ENCODE measurements at places on chromosomes 2 and 18. TPM values are rescaled to one million over a fixed set of nuclear protein-coding genes. Genes with fewer than 3 reads are reported as not detected.

Gene GAD1
- 0.36 TPM for total RNA-seq

Gene TTC39C
- 42.7 TPM for total RNA-seq

Gene ABCG8
- total RNA-seq: not detected

Gene ATP5MC3
- 87.2 TPM for total RNA-seq

Gene RFTN2
- total RNA-seq: 14.5 TPM

Gene MEP1B
- not detected for total RNA-seq

- H3K4me1 ChIP-seq: peaks cover 53% of the 10 kb centered on the region
- peak; percentile 91 for DNase-seq
- H3K27me3 ChIP-seq: no peaks in the 10 kb centered on the region
- no peaks in the 10 kb centered on the region for H3K36me3 ChIP-seq
- peak overlapping the region; percentile 97 for H3K27ac ChIP-seq
Measured at GRCh38 chr2:46847185-46847710, 68.4 kb downstream of the MCFD2 start.

DNA sequence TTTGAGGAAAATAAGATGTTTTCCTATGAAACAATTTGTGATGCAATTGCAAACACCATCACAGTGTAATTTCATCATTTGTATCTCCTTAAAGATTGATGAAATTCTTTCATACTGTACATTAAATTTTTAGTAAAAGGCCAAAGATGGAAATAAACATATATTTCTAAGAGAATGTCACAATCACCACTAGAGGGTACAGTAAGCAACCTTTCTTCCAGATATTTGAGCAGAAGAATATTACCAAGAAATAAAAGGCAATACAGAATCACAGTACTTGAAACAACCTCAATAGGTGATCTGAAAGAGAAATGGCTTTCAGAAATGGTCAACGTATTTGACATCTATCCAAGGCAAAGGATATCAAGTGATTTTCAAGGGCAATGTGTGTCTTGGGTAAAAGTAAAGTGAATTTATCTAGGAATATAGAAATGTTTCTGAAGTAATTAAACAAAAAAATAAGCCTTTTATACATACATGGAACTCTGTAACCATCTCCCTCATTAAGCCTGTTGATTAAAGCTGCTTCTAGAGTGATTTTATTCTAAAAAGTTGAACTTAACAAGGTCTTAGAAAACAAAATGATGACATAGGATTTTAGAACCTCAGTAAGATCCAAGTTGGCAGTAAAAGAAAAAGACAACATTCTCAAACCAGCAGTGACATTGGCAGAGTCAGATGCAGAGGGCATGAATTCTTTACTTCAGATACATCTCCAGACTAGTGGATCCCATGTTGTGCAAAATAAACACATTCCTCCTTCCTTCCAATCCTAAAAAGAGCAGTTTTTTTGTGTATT, 90.3 kb upstream of the SESTD1 start:
- H3K27me3 ChIP-seq: no peaks in the 10 kb centered on the region
- H3K4me3 ChIP-seq: no peak overlapping the region
- no peaks in the 10 kb centered on the region for H3K36me3 ChIP-seq
- peak; percentile 41 for DNase-seq

DNA sequence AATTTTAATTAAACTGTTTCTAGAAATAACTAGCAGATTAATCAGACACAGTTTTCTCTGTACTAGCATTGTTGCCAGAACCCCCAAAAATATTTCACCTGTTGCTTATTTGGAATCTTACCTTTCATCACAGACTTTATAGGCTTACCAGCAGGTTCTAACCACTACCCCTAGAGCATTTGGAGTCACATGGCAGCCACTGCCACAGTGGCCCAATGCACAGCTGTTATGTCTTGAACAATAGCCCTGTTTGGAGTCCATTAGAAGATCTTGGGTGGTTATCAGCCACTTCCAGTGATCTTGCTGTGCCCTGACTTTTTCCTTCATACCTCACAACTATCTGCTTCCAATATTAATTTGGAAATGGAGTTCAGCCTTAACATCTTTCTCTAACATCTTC, 186.2 kb upstream of the TANK start:
- no peak for DNase-seq
- no peaks in the 10 kb centered on the region for H3K27me3 ChIP-seq
- H3K4me3 ChIP-seq: no peak overlapping the region
- no peaks in the 10 kb centered on the region for H3K36me3 ChIP-seq

DNA sequence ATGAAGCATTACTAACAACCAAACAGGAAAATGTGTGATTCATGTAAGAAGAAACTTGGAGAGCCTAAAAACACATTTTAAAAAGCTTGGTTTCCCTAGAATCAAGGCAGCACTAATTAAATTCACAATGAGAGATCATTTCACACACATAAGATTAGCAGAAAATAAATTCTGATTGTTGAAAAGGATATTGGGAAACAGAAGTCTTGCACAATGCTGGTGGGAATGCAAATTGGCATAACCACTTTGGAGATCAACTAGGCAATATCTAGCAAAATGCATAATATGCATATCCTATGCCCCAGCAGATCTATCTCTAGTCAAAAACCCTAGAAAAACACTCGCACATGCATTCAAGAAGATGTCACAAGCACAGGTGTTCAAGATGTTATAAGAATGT, 75.3 kb upstream of the SIX3 start:
- no peak for DNase-seq
- H3K27me3 ChIP-seq: peaks cover 22% of the 10 kb centered on the region
- no peak overlapping the region for H3K4me3 ChIP-seq
- no peaks in the 10 kb centered on the region for H3K4me1 ChIP-seq

- no peak overlapping the region for H3K27ac ChIP-seq
- no peaks in the 10 kb centered on the region for H3K36me3 ChIP-seq
- no peak overlapping the region for H3K4me3 ChIP-seq
- no peaks in the 10 kb centered on the region for H3K4me1 ChIP-seq
Measured at GRCh38 chr2:153059338-153060052, 341.1 kb downstream of the ARL6IP6 start.

- H3K27me3 ChIP-seq: no peaks in the 10 kb centered on the region
- peaks cover 22% of the 10 kb centered on the region for H3K4me1 ChIP-seq
- no peaks in the 10 kb centered on the region for H3K36me3 ChIP-seq
- H3K27ac ChIP-seq: peak overlapping the region; percentile 75
- peak; percentile 86 for DNase-seq
Measured at GRCh38 chr18:34659579-34660517, 50.2 kb upstream of the DTNA start.

DNA sequence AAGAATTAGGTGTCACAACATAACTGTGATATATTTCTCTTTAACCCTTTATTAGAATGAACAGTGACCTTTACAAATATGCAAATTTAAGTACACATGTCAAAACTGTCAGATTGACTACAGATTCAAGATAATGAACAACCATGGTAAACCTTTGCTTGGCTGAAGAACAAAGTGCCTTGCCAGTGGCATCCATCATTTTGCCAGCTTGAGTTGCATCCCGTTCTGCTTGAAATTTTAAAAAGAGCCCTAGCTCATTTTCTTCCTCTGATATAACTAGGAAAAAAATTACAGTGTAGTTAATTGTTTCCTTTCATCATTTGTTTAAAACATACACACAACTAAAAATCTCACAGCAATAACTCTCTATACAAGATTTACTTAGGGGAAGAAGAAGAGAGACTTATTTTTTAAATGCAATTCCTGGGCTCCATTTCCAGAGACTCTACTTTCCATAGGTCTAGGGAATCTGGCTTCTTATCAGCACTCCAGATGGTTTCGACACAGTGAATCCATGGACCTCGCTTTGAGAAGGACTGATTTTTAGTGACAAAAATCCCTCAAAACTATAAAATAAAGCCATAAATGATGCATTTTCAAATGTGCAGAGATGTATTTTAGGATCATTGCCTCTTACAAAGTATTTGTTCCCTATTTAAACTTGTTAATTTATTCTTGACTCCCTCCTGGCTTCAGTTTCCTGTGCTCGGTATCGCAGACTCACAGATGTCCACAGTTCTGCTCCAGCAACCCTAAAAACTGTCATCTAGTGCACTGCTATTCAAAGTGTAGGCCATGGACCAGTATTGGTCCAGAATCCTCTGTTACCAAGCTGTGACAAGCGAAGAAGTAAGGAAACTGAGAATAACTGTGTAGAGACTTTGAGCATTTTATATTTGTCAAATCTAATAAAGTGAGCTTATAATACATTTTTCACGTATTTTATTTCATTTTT, 50.1 kb downstream of the ICA1L start:
- DNase-seq: no peak
- H3K36me3 ChIP-seq: no peaks in the 10 kb centered on the region
- no peaks in the 10 kb centered on the region for H3K27me3 ChIP-seq
- no peak overlapping the region for H3K27ac ChIP-seq
- H3K4me3 ChIP-seq: no peak overlapping the region

DNA sequence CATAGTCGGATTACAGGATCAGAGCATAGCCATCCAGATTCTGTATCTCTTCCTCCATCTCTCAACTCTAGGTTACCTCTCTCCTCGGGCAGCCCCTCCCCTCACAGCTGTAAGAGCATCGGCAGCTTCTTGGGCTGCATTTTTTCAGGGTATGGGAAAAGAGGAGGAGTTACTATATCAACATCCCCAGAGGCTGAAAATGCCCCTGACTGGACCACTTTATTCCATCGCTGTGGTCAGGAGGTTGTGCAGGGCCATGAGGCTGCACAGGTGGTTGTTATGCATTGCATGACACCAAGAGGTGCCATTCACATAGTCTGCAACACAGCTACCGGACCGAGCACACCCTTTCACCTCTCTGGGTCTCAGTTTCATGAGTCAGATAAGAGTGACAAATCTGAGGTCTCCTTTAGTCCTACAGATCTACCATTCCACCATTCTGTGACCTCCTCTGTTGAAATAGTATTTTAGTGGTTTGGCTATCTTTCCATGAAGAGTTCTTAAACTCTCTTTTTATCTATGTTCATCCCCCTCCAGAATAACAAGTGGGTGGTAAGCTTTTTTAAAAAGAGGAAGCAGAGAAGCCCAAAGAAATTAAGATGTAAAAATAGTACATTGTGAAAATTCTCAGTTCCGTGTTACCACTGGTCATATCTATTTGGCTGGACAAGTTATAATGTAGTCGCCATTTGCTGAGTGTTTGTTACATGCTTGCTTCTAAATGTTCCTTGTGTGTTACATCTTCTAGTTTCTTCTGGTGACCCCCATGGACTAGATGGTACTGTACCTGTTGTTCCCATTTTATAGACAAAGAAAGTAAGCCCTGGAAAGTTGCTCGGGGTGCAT, 56.6 kb upstream of the SLC1A4 start:
- H3K27me3 ChIP-seq: peaks cover 35% of the 10 kb centered on the region
- no peak overlapping the region for H3K27ac ChIP-seq
- DNase-seq: no peak
- no peaks in the 10 kb centered on the region for H3K36me3 ChIP-seq

GRCh38 chr2:18376936-18377335, 183.5 kb downstream of the RDH14 start:
- H3K4me3 ChIP-seq: no peak overlapping the region
- no peak overlapping the region for H3K27ac ChIP-seq
- no peaks in the 10 kb centered on the region for H3K36me3 ChIP-seq
- no peak for DNase-seq
- peaks cover 5% of the 10 kb centered on the region for H3K27me3 ChIP-seq

- H3K27ac ChIP-seq: no peak overlapping the region
- H3K36me3 ChIP-seq: no peaks in the 10 kb centered on the region
- H3K27me3 ChIP-seq: no peaks in the 10 kb centered on the region
- H3K4me1 ChIP-seq: peaks cover 2% of the 10 kb centered on the region
- no peak for DNase-seq
Measured at GRCh38 chr18:68779169-68779568, 18.7 kb upstream of the CCDC102B start.

DNA sequence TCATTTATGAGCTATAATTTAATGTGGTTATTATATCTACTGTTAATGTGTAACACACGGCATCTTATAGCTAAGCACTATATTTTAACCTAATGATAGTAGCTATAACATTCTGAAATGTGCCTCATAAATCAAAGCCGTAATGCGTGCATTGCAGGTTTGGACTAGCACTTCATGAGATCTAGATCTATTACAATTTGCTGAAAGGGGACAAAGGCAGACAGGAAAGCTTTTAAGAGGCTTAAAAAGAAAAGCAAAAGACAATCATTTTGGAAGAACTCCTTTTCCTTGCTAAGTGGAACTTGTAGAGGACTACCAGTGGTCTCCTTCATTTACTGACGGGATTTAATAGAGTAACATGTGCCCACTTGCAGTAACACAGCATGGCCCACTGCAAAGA, 213.1 kb downstream of the NBAS start:
- no peak overlapping the region for H3K27ac ChIP-seq
- H3K27me3 ChIP-seq: no peaks in the 10 kb centered on the region
- H3K36me3 ChIP-seq: peaks cover 11% of the 10 kb centered on the region
- no peaks in the 10 kb centered on the region for H3K4me1 ChIP-seq
- DNase-seq: no peak
- no peak overlapping the region for H3K4me3 ChIP-seq

GRCh38 chr2:76711490-76711889, 810.7 kb downstream of the LRRTM4 start:
- H3K36me3 ChIP-seq: no peaks in the 10 kb centered on the region
- H3K4me3 ChIP-seq: no peak overlapping the region
- no peaks in the 10 kb centered on the region for H3K27me3 ChIP-seq
- no peak for DNase-seq

DNA sequence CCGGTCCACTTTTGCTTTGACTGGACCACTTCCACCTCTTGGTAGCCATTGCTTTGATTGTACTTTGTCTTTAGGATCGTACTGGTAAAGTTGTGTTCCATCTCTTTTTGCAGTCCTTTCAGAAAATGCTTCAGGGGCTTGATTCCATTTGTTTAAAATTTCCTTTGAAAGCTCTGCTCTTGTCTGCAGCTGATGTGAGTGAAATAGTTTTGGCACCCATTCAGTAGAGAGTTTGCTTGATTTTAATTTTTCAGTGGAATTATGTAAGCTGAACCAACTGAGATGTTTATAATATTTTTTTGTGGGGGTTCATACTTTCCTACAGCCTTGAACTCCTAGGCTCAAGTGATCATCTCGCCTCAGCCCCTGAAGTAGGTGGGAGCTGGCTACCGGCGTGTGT, 7.6 kb upstream of the MIB1 start:
- DNase-seq: no peak
- no peaks in the 10 kb centered on the region for H3K27me3 ChIP-seq
- H3K4me1 ChIP-seq: no peaks in the 10 kb centered on the region
- no peaks in the 10 kb centered on the region for H3K36me3 ChIP-seq

DNA sequence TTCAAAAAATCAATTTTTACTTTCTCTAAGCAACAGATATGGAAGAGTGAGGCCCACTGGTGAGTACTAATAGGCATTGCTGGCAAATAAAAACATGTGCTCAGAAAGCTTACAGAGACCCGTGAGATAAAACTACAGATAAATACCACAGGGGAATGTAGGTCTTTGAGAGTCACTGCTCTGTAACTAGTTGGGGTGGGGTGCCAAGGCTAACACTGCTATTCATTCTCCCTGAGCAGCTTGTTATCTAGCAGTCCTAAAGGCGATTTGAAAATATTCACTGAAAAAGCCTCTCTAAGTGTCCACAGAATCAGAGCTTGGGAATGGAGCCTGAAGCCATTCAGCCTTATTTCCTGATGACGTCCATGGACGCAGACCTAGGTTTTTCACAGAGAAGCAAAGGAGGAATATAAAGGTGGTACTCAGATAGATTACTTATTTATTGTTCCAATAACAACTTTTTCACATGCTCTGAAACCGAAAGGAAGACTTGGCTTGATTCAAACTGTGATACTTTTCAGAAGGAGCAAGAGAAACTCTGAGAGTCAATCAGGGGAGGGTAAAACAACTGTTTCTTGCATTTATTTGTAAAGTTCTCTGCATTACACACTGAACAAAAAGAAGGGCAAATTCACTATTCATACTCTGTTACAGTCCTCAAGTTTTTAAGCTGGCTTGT, 188.4 kb downstream of the PPP1R1C start:
- H3K4me3 ChIP-seq: no peak overlapping the region
- no peaks in the 10 kb centered on the region for H3K36me3 ChIP-seq
- no peaks in the 10 kb centered on the region for H3K27me3 ChIP-seq
- no peaks in the 10 kb centered on the region for H3K4me1 ChIP-seq

- peak; percentile 68 for DNase-seq
- no peak overlapping the region for H3K27ac ChIP-seq
- no peaks in the 10 kb centered on the region for H3K36me3 ChIP-seq
- no peaks in the 10 kb centered on the region for H3K27me3 ChIP-seq
- H3K4me3 ChIP-seq: no peak overlapping the region
Measured at GRCh38 chr2:133652398-133652797, 84.1 kb upstream of the NCKAP5 start.
